ENCODE measurements at places on chromosomes 3 and 15.

GRCh38 chr3:53155760-53156159, 5.2 kb upstream of the PRKCD start:
- DNase-seq: no peak

- no peak for DNase-seq
These were observed 82.7 kb upstream of the TCF12 start for GRCh38 chr15:56835718-56836171.

GRCh38 chr3:171177056-171177455, 150.5 kb upstream of the SLC2A2 start:
- DNase-seq: no peak

DNA sequence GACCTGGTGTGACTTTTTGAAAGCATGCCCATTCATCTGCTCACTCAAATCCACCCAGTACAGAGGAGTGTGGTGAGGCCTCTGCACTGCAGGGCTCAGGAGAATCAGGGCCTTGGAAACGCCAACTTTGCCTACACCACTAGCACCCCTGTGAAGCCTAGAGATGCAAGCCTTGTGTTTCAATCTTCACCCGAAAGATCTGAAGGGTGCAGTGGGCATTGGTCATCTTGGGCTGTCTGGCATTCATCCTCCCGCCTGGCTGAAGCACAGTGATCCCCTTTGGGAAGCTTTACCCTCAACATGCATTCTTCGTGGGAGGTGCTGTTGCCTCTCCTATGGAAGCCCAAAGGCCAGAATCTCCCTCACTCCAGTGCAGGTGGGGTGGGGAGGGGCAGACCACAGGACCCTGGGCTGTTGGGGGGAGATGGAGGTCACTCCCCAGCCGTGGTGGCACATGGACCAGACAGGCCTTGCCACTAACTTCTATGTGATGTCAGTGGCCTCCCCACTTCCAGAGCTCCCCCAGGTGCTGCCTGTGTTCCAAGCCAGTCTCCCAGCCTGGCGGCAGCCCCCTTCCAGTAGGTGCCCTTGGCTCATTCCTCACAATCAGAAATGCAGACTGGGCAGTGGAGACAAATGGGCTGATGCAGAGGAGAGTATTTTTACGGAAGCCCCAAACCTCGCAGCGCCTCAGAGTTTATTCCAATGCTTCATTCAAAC, 92.5 kb downstream of the ADAMTS17 start:
- no peak for DNase-seq

- DNase-seq: no peak
These were observed 67.7 kb upstream of the FGF12 start for GRCh38 chr3:192795021-192795420.

DNA sequence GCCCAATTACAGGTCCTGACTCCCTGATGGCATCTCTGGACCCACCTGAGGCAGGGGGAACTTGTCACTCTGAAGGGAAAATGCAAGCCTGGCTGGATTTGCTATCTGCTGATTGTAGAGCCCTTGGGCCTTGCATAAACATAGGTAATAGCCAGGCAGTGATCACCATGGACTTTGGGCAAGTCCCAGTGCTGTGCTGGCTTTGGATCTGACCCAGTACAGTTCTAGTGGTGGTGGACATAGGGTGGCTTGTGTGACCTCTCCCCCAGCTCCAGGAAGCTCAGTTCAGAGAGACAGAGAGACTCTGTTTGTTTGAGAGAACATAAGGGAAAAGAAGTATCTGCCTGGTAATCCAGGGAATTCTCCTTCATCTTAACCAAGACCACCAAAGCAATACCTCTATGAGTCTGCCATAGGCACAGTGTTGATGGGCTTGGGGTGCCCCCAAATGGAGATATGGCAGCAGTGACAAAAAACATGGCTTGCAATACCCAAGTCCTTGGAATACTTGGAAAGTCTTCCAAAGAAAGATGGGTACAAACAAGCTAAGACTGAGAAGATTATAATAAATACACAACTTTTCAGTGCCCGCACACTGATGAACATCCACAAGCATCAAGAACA, 348.5 kb downstream of the PYDC2 start:
- DNase-seq: no peak

GRCh38 chr3:62479326-62479725, 106.0 kb upstream of the FEZF2 start:
- DNase-seq: no peak

GRCh38 chr15:67134067-67134838, 68.9 kb downstream of the SMAD3 start:
- no peak for DNase-seq

DNA sequence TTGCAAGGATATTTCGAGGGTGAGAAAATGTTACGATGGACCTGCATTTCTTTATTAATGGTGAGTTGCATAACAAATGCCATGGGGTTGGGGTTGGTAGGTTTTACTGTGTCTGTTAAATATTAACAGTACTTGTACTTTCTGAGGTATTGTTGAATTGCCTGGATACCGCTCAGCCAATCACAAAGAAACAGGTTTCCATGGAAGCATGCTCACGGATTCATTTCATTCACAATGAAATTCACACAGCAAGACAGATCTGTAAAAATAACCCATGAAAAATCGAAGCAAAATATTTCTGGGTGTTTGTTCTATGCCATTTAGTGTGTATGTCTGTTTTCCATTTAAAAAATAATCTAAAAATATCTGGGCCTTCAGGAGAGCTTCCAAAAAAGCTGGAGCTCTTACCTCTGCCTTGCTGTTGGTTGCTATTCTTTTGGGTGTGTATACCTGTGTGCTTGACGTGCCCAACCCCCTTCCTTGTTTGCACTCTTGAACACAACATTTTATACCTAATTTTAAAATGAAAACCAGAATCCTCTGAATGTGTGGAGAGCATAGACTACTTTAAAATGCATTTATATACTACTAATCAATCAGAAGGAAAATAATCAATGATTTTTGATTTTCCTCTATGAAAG, 479.8 kb upstream of the TBL1XR1 start:
- DNase-seq: no peak

GRCh38 chr3:139548801-139549200, 9.3 kb upstream of the RBP1 start:
- DNase-seq: no peak

- no peak for DNase-seq
These were observed 67.6 kb downstream of the DCLK3 start for GRCh38 chr3:36696799-36697198.

GRCh38 chr15:68235022-68235421, 5.5 kb upstream of the CLN6 start:
- DNase-seq: no peak

Measured in neural crest cell (in vitro differentiated cells).